ENCODE measurements at places on chromosomes 2 and 18.

DNA sequence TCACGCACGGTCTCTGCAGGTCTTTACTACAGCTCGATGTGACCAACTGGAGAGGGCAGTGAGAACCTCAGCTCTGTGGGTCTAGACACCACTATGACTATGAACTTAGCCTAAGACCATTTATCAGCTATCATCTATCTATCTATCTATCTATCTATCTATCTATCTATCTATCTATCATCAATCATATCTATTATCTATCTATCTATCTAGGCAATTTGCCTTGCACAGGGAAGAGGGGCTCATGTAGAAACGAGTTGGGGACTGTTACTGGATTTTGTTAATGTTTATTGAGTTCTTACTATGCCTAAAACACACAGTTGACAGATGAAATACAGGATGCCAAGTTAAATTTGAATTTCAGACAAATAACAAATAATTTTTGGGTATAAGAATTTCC is 41.1 kb upstream of the TLK1 start:
- DNase-seq, result no peak

- no peak for DNase-seq
These were observed 23.0 kb downstream of the INPP4A start for GRCh38 chr2:98467652-98468051.

DNA sequence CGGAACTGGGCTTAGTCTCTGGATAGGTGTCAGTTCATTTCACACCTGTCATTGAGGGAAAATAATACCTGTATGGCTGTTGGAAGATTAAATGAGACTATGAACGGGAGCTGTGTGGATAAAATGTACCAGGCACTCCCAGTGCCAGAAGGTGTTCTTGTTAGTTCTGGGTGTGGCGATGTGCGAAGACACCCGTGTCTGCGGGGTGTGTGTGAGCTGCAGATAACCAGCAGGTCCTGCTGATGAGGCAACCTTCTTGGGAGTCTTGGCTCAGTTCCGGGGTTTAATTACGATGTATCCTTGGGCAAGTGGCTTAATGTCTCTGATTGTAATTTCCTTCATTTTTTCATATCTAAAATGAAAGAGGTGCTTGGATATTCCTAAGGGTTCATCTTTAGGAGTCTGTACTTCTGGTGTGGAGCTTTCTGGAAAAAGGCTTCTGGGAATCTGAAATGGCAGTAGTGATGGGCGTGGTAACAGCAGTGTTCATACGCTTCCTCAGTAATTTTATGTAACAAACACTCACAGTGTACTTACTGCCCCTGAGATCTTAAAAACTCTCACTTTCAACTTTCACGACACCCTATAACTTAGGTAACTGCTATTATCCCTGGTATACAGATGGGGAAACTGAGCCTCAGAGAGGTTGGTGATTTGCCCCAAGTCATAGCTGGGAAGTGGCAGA is 35.0 kb downstream of the NEDD4L start:
- DNase-seq, result no peak

DNA sequence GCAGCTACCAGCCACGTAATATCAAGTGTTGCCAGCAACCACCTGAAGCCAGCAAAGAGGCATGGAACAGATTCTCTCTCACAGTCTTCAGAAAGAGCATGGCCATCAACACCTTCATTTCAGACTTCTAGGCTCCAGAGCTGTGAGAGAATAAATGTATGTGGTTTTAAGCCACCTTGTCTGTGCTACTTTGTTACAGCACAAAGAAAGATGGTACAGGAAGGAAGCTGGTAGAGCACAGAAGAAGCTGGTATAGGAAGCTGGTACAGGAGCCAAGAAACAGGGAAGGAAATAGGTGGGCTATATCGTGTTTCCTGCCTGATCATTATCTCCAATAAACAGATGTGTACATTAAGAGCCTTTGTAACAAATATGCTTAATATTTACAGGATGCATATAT is 217.4 kb downstream of the DPP10 start:
- no peak for DNase-seq

GRCh38 chr2:111050701-111051376 is 69.9 kb upstream of the BCL2L11 start:
- no peak for DNase-seq

- no peak for DNase-seq
These were observed 318 bp downstream of the TYW5 start for GRCh38 chr2:199955007-199955338.

DNA sequence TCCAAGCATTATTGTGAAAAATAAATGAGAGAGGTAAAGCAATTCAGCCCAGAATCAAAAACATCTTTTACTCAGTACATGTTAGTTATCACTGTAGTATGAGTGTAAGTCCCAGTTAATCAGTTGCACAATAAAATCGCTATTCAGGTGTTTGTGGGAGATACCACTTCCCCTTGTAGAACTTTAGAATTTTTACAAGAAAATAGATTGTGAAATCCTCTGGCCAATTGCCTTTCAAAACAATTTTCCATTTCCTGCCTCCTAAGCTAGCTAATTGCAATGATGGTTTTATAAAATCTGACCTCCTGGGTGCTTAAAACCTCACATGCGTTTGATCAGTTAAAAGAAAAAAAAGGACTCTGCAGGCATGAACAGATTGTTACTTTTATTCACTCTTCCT is 332.5 kb downstream of the PID1 start:
- DNase-seq, result no peak

Measured in coronary artery (tissue), 2 donors.